ENCODE measurements at places on chromosomes 7 and 10. TPM values are rescaled to one million over a fixed set of nuclear protein-coding genes. Genes with fewer than 3 reads are reported as not detected.

The GDF10 gene
- polyA plus RNA-seq = 0.41 TPM

The SPACDR gene
- polyA plus RNA-seq = 2.1 TPM

The SMKR1 gene
- not detected for polyA plus RNA-seq

The PLEKHS1 gene
- polyA plus RNA-seq = 0.10 TPM

The CDC14C gene
- not detected for polyA plus RNA-seq

Data from hindlimb muscle (tissue), 1 donor.